GM03348 (cell line): ENCODE measurements at places on chromosomes 7 and 10.

DNA sequence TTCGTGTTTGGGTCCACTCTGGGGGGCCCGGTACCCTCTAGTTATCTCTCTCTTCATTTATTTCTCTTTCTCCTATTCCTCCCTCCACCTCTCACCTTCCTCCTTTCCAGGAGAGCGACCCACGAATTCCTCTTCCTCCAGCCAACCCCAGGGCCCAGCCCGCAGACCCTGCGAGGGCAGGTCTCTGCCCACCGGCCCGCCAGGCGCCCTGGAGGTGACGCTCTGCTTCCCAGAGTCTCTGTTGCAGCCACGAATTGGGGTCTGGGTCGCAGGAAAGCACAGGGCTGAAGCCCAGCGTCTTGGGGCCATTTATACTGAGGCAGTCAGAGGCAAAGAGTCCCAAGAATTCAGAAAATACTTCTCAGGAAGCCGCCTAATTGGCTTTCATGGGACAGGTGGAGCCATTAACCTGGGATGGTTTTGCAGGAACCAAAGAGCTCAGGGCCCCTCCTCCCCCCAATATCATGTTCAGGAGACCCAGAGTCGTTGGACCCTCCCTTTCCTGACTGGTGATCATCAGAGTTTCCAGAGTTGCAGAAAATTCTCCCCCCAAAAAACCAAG is 2.7 kb upstream of the EN2 start:
- DNase-seq = no peak

DNA sequence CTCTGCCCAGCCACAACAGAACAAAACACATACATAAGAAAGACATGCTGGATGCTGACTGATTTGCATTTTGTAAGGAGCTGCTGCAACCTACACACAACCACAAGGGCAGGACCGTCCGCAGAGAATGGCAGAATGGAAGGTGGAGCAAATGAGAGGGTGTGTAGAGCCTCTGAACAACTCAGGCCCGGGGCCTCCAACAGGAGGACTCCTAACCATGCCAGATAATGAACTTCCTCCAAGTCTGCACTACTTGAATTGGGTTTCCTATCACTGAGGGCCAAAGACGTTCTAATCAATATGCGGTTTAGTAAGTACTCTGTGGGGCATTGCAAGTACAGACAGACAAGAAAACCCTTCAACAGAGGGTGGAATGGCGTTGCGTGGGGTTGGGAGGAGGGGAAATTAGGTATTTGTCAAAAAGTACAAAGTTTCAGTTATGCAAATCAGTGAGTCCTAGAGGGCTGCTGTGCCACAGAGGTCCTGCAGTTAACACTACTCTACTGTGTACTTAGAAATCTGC is 14.6 kb downstream of the VOPP1 start:
- no peak for DNase-seq

- no peak for DNase-seq
Observed at GRCh38 chr7:142620402-142620801, 128.9 kb upstream of the PRSS1 start.

GRCh38 chr10:127790066-127790624 is 53.2 kb downstream of the FOXI2 start:
- DNase-seq = no peak

GRCh38 chr10:955820-956217 is 24.3 kb upstream of the LARP4B start:
- no peak for DNase-seq
